Brain (organoid and tissue), 16 donors: ENCODE measurements at places on chromosomes 1 and 21.

- DNase-seq, result peak; percentile 55
Measured at GRCh38 chr1:174358786-174359453, 88.8 kb upstream of the GPR52 start.

GRCh38 chr1:27938488-27938887 lies 3.7 kb downstream of the SMPDL3B start:
- DNase-seq, result no peak

GRCh38 chr1:199724049-199724448 lies 303.5 kb upstream of the NR5A2 start:
- peak; percentile 13 for DNase-seq

DNA sequence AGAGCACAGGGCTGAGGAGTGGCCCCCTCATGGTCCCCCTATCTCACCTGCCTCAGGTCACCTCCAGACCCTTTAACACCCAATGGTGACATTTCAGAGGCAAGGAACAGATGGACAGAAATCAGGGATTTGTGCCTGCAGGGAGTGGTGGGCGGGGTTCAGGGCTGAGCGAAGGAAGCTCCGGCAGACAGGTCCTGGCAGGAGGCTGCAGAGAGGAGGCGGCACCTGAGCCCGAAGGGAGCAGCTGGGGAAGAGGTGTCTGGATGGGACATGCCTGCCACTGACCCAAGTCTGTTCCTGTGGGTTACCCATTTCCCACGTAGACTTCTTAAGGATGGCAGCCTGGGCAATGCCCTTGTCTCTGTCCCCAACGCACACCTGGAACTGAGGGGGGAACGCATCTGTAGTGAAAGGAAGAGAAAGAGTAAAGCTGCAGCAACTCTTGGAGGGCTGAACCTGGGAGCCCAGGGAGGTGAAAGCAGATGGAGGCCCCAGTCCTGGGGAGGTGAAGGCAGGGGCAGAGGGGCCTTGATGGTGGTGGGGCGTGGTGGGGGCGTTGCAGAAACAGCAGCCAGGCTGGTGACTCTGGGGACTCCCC lies 61.6 kb upstream of the ADARB1 start:
- no peak for DNase-seq

DNA sequence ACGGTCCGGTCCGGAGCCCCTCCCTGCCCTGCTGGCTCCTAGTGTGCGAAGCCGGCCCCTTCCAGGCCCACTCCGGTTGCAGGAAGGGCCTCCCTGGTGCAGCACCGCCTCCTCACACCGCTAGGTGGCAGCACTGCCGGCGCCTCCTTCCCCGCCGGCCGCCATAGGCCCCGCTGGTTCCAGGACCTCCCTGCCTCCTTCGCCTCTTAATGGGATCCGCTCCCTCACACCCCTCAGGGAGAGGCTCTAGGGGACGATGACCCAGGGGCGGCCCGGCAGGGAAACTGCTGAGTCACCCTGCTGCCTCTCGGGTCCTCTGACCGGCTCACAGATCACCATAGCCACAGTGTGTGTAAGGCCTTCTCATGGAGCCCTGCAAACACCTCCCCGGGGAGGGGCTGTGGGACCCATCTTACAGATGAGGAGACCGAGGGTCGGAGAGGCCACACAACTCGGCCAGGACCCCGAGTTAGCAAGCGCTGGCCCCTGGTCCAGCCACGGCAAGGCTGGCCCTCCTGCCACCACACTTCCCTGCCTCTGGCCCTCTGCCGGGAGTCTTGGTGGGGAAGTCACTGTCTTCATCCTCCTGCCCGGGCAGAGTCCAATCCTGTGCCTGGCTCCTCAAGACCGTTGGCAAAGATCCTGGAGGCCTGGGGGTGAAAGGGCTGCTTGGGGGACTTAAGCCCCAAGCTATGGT lies 1.6 kb upstream of the AJAP1 start:
- peak; percentile 81 for DNase-seq

- DNase-seq, result no peak
Measured at GRCh38 chr1:194503209-194503608, 1316.8 kb upstream of the B3GALT2 start.

DNA sequence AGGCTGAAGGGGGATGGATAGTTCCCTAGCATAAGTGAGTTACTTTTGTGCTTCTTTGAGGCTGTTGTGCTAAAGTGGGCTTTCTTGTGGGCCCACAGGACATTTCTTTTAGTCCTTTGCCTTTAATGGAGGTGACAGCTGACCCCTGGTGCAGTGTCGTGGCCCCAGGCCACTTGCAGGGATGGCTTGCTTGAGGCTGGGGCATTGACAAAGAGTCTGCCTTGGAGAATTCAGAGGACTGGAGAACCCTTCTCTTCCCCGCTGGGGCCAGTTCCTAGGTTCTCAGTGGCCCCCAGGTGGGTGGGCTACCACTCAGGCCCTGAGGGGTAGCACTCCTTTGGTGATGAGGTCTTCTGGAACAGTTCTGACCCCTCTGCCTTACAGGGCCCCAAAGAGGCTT lies 12.8 kb downstream of the ABCG1 start:
- DNase-seq, result no peak

DNA sequence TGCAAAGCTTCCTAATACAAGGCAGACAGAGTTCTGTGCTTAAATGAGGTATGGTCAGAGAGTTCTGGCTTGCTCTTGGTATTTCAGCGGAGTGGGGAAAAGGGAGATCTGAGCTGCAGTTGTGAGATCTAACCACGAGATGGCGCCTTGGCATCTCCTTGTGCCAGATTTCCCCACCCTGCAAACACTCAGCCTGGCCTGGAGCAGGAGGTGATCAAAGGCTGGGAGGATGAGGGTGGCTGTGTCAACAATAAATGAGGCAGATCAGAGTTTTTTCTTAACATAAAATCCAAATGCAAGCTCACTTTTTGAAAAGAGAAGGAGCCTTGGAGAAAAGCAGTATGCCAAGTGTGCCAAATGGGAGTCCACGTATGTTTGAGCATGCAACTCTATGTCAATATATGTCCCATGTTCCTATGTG lies 4.1 kb upstream of the TFAP2E start:
- peak; percentile 93 for DNase-seq

GRCh38 chr1:231776757-231777062 lies 150.1 kb downstream of the DISC1 start:
- peak; percentile 53 for DNase-seq

DNA sequence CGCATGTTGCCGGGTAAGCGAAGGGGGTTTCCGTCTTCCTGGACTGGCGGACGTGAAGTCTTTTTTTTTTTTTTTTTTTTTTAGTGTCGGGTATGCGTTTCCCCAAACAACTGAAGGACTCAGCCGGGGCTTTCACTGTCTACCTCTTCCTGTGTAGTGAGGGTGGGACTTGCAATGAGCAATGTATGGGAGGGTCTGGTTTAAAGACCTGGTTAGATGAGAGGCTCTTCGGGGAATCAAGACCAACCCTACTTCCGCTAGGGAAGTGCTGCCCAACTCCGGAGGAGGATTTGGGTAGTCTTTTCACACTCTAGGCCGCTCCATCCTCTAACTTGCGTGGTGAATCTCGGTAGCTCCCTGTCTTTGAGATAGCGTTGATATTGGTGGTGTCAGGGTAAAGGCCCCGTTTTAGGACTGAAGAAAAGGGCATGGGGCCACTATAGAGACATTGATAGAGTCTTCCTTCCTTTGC lies 754 bp downstream of the PRRC2C start:
- peak; percentile 71 for DNase-seq

DNA sequence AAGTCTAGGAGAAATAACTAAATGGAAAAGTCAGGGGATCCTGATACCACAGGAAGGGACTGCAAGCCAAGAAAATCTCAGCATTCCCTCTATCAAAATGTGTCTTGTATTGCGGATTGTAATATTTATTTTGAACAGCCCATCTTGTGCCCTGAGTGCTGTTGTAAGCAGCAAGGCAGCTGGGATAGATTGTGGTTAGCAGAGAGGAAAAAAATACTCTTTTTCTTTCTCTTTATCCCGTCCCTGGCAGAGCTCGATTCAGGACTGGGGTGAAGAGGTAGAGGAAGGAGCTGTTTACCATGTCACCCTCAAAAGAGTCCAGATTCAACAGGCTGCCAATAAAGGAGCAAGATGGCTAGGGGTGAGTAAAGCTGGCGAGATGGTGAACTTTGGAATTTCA lies 1.2 kb downstream of the RGL1 start:
- no peak for DNase-seq

GRCh38 chr1:81287411-81288080 lies 513.2 kb upstream of the ADGRL2 start:
- no peak for DNase-seq

DNA sequence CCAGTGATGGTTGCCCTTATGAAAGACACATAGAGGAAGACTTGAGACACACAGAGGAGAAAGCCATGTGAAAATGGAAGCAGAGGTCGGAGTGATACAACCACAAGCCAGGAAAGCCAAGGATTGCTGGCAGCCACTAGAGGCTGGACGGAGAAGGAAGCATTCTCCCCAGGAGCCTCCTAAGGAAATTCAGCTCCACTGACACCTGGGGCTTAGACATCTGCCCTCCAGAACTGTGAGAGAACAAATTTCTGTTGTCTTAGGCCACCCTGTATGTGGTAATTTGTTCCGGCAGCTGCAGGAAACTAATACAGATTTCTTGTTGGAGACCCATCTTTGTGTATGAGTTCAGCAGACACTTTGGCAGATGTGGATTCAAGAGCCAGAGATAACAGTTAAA lies 126.9 kb upstream of the ATP1A1 start:
- no peak for DNase-seq

- no peak for DNase-seq
Measured at GRCh38 chr21:45299864-45300785, 12.4 kb upstream of the POFUT2 start.

GRCh38 chr1:95067568-95067967 lies 5.2 kb downstream of the ALG14 start:
- DNase-seq, result no peak

GRCh38 chr1:180765151-180765550 lies 133.3 kb downstream of the XPR1 start:
- DNase-seq, result peak; percentile 95

GRCh38 chr1:182337736-182338571 lies 53.6 kb downstream of the GLUL start:
- DNase-seq, result no peak

- no peak for DNase-seq
Measured at GRCh38 chr1:206133751-206134415, 16.7 kb upstream of the AVPR1B start.

- no peak for DNase-seq
Measured at GRCh38 chr1:180387413-180387812, 115.0 kb downstream of the ACBD6 start.

DNA sequence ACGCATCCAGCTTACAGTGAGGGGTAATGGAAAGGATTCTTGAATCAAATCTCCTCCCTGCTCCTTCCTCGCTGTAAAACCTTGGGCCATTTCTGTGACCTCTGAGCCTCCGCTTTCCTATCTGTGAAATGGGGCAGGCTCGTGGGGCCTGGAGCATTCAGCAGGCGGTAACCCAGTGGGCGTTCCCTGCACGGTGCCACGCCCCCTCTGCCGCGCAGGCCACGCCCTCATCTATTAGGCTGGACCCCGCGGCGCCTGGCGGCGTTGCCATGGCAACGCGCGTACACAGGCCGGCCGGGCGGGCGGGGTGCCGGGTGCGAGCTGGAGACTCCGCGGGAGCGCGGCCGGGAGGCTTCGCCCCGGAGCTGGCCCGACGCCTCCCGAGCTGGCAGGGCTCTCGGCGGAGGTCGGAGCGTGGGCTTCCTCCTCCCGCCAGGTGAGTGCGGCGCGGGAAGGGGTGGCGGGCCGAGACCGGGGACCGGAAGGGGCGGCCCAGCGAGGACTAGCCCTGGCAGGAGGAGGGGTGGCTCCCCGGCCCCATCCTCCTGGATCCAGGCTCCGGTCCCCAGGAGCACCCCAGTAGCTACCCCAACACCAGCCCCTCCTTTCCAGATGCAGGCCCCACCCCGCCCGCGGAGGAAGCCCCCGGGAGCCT lies at the start of gene FHAD1:
Gene FHAD1 (plus strand): TSS at position 264 of the 655 bp plus-strand sequence. CDS start 4,562 bp downstream, outside the sequence.
- DNase-seq, result peak; percentile 84

DNA sequence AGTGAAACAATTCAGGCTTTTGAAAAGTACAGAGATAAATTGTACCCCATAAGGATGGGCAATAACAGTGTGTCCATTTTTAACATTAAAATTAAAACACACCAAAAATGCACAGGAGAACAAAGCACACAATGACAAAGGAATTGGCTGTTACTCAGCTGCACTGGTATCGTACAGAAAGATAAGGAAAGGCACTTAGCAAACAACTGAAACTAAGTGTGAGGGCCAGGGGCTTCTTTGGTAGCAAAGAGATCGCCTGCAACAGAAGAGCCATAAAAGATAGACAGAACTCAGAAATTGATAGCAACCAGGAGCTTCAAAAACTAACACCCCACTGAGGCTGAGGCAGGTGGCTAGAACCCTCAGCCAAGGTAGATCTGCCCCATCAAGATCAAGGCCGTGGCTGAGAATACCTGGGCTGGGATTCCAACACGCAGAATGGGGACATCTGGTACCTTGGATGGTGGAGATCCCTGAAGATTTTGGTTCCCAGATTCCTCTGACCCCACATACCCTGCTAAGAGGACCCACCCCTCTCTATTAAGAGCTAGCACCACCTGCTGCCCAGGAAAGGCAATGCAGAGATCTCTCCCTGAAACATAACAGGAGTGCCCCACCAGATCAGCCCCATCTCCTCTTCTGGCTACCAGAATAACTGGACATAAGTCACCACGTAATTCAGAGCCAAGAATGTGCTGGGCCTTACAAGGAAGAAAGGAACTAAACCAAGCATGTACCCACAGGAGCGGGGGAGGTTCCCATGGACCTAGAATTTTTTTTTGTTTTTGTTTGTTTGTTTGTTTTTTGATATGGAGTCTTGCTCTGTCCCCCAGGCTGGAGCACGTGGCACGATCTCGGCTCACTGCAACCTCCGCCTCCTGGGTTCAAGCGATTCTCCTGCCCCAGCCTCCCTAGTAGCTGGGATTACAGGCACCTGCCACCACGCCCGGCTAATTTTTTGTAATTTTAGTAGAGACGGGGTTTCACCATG lies 16.2 kb downstream of the PLEKHO1 start:
- no peak for DNase-seq

- peak; percentile 78 for DNase-seq
Measured at GRCh38 chr1:84363019-84363418, 35.3 kb upstream of the DNASE2B start.

DNA sequence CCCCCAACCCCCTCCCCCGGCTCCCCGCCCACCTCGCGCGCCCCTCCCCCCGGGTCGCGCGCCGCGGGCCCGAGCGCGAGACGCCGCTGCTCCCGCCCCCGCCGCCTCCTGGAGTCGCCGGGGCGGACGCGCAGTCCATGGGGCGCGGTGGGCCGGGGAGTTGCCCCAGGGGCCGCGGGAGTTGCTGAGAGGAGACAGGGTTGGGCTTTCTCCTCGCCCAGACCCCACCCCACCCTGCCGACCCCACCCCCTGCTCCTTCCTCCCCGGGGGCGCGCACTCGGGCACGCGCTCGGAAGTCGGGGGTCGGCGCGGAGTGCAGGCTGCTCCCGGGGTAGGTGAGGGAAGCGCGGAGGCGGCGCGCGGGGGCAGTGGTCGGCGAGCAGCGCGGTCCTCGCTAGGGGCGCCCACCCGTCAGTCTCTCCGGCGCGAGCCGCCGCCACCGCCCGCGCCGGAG lies at the start of gene LAMC1:
Gene LAMC1 (plus strand): TSS at position 275 of the 455 bp plus-strand sequence. CDS start 297 bp downstream, outside the sequence.
- peak; percentile 91 for DNase-seq

GRCh38 chr1:15702722-15703550 lies 18.8 kb downstream of the PLEKHM2 start:
- DNase-seq, result no peak

DNA sequence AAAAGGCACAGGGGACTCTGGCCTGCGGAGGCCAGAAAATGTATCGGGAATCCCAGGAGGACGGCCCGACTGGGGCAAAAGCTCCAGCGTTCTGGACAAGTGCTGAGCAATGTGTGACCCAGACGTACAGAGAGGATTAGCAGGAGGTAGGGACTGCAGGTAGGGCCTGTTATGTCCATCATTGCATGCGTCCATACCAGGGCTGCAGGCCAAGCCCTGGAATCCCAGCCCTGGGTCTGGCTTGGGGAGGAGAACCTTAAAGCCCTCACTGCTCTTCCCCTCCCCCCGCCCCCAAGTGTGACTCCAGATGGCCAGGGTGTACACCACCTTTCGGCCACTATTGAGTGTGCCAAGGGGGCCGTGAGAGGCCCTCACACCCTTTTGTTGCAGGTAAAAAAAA lies 2.0 kb downstream of the RNF207 start:
- DNase-seq, result no peak
